T-helper 2 cell treated with Interferon-gamma antibody and Interleukin-4, amounts not matched to agents 5 μg/mL and 100 μg/mL, for 36 hours (primary cell): ENCODE measurements at places on chromosomes 1 and 21.
A peak's percentile ranks its signal among the peaks of the same experiment; 100 is the strongest.

DNA sequence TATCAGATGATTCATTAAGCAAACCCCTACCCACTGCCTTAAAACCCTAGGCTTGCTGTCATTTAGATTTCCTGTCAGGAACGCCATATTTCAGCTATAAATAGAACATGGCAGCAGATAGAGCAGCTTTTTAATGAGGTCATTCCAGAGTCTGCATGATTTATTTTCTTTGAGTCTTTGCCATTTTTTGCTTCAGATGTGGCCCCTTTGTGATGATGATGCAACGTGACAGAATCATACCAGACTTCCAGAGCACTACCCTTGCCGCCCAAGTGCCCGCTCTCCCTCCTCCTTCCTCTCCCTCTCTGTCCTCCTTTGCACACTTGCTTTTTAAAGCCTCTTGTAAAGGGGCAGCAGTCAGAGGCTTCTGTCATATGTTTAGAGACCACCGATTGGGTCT lies 55.5 kb upstream of the TRIM67 start:
- no peak for DNase-seq

DNA sequence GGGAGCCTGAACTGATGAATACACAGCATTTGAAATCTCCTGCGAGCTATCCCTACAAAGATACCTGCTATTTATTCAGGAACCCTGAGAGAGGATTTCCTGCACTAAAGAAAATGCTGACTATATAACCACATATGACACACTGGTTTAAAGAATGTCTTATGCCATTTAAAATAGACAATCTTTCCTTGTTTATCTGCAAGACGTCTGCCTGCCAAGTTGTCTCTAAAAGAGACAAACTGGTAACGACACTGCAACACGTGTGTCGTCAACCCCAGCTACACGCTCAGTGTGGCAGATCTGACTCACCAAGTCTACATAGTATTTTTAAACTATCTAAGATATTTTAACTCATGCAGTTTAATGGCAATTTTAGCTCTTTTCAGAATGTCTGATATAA lies 42.7 kb downstream of the APP start:
- DNase-seq, result no peak

- DNase-seq, result no peak
Measured at GRCh38 chr1:179971563-179972496, 17.2 kb downstream of the CEP350 start.

DNA sequence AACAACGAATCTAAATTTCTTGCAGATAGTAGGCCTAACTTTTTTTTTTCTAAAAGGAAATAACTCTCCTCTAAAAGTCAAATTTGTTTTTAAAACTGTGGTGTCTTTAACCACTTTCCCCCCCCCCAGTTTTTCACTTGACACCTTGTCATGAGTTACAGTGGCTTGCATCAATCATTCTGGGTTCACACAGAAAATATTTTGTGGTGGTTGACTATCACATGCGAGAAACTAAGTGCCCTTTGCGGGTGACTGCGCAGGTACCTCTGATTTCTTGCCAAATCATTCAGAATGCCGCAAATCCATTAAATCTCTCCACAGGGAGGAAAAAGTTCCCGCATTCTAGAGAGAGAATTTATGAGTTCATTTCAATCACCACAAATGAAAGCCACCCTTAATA lies 23.8 kb upstream of the SAMSN1 start:
- peak; percentile 40 for DNase-seq

DNA sequence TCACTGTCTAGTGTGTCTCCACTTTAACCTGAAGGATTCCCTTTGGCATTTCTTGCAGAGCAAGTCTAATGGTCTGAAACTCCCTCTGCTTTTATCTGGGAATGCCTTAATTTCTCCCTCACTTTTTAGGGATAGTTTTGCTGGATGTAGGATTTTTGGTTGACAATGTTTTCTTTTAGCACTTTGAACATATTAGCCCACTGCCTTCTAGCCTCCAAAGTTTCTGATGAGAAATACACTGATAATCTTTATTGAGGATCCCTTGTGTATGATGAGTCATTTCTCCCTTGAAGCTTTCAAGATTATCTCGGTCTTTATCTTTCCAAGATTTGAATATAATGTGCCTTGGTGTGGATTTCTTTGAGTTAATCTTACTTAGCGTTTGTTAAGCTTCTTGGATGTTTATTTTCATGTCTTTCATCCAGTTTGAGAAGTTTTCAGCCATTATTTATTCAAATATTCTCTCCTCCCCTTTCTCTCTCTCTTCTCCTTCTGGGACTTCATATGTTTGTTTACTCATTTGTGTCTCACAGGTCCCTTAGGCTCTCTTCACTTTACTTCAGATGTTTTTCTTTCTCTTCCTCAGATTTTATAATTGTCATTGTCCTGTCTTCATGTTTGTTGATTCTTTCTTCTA lies 53.1 kb downstream of the STYXL2 start:
- no peak for DNase-seq

DNA sequence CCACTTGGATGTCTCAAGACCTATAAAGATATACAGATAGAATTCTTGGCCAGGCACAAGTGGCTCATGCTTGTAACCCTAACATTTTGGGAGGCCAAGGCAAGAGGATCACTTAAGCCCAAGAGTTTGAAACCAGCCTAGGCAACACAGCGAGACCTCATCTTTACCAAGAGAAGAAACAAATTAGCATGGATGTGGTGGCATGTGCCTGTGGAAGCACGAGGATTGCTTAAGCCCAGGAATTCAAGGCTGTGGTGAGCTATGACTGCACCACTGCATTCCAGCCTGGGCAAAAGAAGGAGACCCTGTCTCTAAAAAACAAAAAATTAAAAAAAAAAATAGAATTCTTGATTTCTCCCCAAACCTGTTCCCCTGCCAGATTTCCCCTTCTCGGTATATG lies 8.3 kb downstream of the ASAP3 start:
- no peak for DNase-seq

- no peak for DNase-seq
Measured at GRCh38 chr1:176033474-176033873, 173.6 kb downstream of the COP1 start.

- DNase-seq, result no peak
Measured at GRCh38 chr1:94050254-94050653, 70.7 kb downstream of the ABCA4 start.

GRCh38 chr1:112636597-112637253 lies 17.1 kb downstream of the CAPZA1 start:
- DNase-seq, result no peak

- DNase-seq, result no peak
Measured at GRCh38 chr21:42619166-42619565, 34.3 kb upstream of the PDE9A start.

- DNase-seq, result no peak
Measured at GRCh38 chr1:206653715-206654459, 18.6 kb downstream of the DYRK3 start.

DNA sequence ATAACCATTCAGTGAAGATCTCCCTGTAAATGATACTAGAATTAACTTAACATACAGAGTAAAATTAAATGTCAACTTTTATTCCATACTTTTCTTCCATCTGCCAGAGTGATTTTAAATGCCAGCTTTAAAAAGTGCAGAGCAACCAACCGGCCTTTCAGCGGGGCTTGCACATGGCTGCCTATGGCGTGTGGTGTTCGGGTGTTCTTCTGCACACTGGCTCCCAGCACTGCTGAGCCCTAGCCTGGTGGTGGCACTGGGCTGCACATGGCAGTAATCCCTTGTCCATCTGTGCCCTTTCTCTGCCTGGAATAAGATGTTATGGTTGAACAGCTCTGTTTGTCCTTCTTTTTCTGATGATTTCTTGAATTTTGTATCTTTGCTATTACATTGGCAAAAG lies 156.3 kb downstream of the SNX7 start:
- DNase-seq, result no peak

DNA sequence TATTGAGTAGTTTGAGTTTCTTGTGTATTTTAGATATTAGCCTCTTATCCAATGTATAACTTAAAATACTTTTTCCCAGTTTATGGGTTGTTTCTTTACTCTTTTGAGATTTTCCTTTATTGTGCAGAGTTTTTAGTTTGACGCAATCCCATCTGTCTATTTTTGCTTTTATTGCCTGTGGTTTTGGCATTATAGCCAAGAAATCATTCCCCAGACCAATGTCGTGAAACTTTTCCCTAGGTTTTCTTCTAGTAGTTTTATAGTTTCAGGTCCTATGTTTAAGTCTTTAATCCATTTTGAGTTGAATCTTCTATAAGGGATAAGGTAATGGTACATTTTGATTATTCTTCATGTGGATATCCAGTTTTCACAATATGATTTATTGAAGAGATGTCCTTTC lies 87.6 kb downstream of the LEPR start:
- DNase-seq, result no peak

GRCh38 chr1:117511273-117511672 lies 94.6 kb upstream of the TENT5C start:
- no peak for DNase-seq

DNA sequence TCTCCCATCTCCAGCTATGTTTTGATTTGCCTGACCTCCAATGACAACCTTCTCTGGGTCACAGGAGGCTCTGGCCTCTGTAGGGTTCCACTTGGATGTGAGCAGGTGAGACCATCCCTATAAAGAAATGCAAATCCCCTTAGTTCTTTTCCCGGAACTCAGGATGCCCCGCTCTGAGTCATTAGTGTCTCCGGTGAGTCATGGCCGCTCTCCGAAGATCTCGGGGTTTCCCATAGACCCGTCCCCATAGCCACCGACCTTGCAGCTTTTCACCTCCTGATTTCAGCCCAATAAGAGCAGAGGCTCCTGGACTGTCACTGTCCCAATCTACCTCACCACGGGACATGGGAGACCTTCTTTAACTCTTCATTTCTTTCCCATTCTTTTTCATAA lies 98.2 kb downstream of the PGBD5 start:
- DNase-seq, result peak; percentile 14

- no peak for DNase-seq
Measured at GRCh38 chr1:62530516-62531154, 66.7 kb upstream of the ANGPTL3 start.

DNA sequence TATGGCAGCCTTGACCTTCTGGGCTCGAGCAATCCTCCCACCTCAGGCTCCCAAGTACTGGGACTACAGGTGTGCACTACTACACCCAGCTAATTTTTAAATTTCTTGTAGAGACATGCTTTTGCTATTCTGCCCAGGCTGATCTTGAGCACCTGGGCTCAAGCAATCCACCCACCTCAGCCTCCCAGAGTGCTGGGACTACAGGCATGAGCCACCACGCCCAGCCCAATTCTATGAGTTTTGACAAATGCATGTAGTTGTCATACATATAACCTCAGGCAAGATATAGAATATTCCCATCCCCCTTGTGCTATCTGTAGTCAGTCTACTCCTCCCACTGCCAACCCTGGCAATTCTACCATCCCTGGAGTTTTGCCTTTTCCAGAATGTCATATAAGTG lies 38.7 kb upstream of the TTC22 start:
- DNase-seq, result no peak

- DNase-seq, result no peak
Measured at GRCh38 chr1:78113156-78113916, 67.6 kb downstream of the GIPC2 start.

DNA sequence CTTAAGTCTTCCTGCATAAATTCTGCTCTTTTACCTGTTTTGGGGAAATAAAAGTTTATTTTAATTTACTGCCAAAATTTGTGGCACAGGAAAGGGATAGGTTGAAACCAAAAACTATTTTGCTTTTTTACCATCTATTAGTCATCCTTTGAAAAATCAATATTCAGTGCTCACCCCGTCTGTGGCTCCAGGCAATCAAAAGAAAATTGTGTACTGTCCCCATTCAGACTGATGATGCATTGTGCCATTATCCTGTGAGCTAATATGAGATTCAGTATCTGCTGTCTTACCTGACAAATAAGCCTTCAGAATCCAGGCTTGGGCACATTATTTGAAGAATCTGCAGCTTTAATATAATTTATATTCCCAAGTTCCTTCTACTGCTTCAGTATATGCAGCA lies 650.7 kb downstream of the KIF26B start:
- DNase-seq, result no peak

GRCh38 chr1:240526312-240526711 lies 85.6 kb downstream of the GREM2 start:
- no peak for DNase-seq

GRCh38 chr21:38467374-38467773 lies 30.9 kb downstream of the ERG start:
- DNase-seq, result no peak

DNA sequence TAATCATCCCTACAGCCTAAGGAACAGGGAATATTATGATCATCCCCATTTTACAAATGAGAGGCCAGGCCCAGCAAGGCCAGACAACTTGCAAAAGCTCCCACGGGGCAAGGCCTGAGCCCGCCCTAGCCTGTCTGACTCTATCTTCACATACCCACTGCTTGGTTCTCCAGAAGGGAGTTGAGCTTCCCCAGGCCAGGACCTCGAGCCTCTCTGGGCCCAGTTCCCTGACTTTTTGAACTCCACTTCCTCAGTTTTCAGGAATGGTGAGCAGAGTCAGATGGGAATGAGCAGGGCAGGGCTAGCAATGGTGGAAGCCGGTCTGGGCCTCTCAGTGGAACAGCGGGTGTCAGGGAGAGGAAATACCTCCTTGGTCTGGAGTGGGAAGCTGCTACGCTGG lies 39.3 kb downstream of the CACNA1S start:
- no peak for DNase-seq

DNA sequence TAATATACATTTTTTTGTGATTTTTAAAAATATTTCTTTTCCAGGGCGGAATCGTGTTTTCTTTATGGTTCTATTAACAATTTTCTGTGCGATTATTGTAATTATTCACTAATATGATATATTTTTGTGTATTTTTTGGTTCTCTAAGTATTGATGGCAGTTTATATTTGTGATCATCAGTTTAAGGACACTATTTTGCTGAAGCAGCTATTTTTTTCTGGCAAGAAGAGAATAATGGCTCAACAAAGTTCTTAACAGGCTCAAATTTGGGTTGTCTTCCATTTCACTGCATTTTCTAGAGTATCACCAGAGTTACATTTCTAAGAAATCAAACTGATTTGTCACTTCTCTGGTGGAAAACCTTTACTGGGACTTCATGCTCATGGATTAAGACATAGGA lies 178.4 kb downstream of the HS2ST1 start:
- DNase-seq, result no peak

GRCh38 chr1:207084232-207084631 lies 4.4 kb upstream of the C4BPB start:
- DNase-seq, result no peak

DNA sequence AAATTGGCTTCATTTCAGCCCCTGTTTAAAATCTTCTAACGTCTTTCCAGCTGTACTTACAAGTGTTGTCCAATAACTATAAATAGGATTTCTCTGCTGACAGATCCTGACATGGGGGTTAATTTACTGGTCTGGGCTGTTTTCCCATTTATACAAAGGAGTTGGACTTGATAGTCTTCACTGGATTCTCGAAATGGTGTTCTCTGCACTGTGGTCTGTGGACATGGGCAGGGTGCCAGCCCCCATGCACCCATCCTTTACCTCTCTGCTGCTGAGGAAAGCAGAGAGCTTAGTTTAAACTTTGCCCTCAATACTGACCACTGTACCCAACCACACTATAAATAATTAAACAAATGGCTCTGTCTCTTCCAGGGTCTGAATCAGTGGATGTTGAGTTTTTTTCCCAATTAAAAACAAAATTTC lies 5.2 kb downstream of the DIO1 start:
- DNase-seq, result no peak

- no peak for DNase-seq
Measured at GRCh38 chr1:3292868-3293562, 161.4 kb upstream of the ARHGEF16 start.

- no peak for DNase-seq
Measured at GRCh38 chr1:58818075-58818474, 34.2 kb upstream of the JUN start.
